ENCODE measurements at places on chromosomes 6 and 20.

DNA sequence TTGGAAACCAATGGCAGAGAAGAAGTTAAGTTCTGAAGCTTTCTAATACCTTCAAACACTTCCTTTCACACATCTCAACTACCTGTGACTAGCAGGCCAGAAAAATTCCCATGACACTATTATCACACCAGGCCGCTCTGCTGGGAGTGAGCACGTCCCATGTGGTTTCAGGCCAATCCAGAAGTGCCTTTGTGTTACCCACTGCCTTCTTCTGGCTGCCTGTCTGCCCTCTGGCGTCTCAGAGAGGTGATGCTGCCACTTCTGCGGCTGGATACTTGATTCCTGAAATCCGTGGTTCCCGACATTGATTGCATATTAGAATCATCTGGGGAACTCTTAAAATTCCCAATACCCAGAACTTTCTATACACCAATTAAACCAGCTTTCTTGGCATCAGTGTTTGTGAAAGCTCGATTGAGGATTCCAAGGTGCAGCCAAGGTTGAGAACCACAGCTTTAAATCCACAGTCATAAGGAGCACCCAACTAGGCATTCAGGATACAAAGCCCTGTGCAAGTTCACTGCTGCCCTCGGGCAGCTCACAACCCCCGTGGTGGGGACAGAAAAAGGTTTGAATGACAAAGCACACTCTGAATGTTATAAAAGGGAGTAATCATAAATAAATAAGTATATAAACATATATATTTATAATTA, 65.6 kb downstream of the STMND1 start:
- no peak for DNase-seq

GRCh38 chr6:155341130-155341828, 27.0 kb upstream of the TFB1M start:
- no peak for DNase-seq

DNA sequence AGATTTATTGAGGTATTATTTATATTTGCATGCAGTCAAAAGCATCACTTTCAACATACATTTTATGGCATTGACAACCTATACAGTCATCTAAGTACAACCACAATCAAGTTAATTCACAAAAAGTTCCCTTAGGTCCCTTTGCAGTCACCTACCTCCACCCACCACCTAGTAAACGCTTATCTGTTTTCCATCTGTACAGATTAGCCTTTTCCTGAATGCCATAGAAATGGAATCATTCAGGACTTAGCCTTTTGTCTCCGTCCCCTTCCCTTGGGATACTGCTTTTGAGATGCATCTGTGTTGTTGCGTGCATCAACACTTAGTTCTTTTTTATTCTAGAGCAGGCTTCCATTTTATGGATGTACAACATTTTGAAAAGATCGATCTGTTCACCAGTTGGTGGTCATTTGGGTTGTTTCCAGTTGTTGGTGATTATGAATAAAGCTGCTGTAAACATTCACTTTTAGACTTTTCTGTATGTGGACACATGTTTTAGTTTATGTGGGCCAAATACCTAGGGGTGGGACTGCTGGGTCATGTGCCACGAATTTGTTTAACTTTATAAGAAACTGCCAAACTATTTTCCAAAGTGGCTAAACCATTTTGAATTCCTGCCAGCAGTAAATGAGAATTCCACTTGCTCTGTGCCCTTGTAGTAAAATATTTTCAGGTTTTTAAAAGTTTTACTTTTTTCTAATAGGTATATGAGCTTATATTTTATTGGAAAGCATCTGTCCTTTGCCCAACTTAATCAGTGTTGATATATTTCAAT, 17.6 kb upstream of the IFNGR1 start:
- no peak for DNase-seq

DNA sequence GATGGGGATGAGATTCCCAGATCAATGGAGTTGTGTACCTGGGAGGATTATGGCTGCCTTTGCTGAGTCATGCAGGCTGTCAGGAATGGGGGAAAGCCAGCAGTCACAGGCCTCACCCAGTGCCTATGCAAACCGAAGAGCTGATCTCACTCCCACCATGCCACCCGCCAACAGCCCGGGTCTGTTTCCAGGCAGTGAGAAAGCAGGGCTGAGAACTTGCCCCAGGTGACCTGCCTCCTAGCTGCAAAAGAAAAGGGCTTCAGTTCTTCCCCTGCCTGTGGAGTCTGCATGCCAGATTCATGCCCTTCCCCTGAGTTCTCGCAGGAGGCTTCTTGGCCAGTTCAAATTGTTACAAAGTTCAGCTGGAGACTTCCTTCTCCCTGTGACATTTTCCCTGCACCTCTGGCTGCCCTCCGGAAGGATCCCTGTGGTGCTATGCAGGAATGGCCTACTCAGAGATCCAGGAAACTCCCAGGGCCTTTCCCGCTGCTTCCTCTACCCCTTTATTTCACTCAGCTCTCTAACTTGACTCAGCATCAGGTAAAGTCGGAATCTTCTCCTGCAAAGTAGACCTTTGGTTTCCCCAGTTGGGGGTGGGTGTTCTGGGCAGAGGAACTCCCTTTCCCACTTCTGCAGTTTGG, 71.5 kb upstream of the B3GAT2 start:
- DNase-seq = no peak

DNA sequence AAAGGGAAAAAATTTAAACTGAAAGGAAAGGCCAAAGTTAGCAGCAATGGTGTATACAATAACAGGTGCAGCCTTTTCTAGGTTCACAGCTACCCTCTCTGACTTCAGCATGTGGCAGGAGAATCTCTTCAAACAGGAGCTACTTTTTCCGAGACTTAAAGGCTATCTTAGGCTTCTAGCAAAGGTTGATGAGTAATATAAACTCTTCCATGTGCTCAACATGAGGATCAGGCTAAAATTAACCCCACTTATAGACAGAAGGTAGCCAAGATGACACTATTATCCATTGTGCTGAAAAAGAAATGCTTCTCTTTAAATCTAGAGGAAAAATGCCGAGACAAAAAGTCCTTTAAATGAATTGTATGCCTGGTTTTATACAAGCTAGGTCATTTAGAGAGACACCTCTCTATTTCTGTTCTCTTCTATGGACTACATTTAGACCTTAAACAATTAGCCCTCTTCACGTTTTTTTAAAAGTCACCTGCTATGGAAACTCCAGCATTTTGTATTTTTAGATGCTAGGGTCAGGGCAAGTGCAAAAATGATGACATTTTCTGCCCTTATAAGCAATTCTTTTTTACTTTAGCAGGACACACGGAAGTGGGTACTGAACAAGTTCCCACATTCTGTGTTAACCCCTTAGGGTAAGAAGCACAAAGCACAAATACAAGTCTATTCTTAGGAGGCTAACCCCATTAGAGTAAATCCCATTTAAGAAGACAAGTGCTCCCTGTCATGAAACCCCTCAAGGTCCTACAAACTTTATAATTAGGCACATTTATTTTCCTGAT, 216.8 kb upstream of the CITED2 start:
- no peak for DNase-seq

GRCh38 chr6:32947552-32948465, 5.1 kb downstream of the HLA-DMA start:
- no peak for DNase-seq

DNA sequence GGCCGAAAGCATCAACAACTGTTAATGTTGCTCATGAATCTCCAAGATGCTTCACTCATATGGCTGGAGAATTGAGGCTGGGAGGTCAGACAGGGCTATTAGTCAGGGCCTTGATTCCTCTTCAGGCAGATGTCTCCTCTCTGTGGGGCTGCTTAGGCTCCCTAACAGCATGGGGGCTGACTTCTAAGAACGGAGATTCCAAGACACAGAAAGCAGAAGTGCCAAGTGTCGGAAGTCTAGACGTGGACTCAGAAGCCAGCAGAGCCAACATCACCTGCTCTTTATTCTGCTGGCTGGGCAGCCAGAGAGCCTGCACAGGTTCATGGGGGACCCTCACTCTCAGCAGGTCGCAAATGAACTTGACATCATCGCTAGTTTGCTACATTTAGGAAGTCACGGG, 279.8 kb downstream of the CDH26 start:
- DNase-seq = no peak

DNA sequence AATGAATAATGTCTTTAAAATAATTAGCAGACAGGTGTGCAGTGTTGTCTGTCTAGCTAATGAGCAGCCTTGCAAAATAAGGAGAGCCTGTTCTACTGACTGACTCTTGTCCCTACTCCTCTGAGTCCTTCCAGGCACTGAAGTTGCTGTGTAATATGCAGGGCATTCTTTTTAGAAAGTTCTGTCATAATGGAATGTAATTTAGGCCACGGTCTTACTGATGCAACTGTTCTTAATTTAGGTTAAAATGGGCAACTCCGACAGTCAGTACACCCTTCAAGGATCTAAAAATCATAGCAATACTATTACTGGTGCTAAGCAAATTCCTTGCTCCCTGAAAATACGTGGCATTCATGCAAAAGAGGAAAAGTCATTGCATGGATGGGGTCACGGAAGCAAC, 133.9 kb downstream of the TIAM2 start:
- DNase-seq = no peak

DNA sequence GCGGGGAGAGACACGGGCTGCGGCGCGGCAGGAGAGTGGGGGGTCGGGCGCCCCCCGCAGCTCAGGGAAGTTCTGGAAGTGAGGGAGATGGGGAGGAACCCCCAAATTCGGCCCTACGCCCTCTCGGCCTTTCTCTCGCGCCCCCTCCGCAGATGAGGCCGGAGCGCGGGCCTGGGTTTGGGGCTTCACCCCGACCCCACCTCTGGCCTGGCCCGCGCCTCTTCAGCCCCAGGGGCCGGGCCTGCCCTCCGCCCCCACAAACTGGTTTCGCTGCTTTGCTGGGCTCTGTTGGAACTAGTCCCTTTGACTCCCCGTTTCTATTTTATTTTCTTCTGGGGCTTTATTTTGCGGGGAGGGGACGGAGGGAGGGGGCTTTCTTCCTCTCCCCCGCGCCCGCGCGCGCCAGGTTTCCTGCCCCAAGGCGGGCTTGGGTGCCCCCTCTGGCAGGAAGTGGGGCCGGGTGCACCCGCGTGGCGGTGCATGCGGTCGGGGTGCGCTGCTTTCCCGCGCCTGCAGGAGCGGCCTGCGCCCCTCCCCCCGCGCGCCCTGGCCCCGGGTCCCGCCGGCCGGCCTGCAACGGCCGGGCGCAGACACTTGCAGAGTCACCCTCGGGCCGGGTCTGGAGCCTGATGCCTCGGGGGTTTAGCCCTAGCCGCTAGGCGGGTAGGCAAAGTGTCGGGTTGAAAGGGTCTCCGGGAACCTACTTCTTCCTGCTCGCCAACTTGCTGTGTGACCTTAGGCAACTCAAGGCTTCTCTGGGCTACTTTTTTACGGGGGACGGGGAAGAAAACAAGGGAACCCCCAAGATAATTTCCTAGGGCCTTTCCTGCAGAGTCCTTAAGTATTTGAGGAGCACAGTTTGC, 1.3 kb downstream of the HMGA1 start:
- no peak for DNase-seq

- no peak for DNase-seq
Measured at GRCh38 chr6:150899231-150899630, 33.7 kb downstream of the MTHFD1L start.

DNA sequence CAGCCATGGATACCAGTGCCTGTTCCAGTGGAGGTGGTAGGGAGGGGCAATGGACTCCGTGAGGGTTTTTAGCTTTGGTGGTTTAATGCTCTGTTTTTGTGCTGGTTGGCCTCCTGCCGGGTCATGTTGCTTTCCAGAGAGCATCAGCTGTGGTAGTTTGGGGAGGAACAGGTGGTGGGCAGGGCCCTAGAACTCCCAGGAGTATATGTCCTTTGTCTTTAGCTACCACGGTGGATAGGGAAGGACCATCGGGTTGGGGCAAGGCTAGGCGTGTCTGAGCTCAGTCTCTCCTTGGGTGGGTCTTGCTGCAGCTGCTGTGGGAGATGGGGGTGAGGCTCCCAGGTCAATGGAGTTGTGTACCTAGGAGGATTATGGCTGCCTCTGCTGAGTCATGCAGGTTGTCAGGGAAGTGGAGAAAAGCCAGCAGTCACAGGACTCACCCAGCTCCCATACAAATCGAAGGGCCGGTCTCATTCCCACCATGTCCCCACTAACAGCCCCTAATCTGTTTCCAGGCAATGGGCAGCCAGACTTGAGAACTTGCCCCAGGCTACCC, 38.9 kb downstream of the MRAP2 start:
- no peak for DNase-seq

GRCh38 chr6:674956-675355, 18.0 kb downstream of the EXOC2 start:
- no peak for DNase-seq

DNA sequence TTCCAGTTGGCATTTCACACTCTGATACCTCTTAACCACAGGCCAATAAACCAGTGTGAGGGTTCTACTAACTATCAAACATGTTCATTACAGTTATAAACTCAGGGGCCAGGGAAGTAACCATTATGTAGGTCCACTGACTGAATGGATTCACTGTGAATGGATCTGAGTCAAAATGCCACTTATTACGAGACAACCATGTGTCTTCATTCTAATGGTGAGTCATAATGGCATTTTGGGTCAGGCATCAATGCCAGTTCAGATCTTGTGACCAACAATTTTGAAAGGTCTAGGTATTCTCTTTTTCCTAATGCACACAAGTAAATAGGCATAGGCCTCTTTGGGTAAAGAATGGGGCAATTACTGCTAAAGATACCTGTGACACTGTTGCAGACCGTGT, 112.2 kb upstream of the HEY2 start:
- no peak for DNase-seq

GRCh38 chr6:104969785-104970581, 13.1 kb downstream of the LIN28B start:
- DNase-seq = no peak

DNA sequence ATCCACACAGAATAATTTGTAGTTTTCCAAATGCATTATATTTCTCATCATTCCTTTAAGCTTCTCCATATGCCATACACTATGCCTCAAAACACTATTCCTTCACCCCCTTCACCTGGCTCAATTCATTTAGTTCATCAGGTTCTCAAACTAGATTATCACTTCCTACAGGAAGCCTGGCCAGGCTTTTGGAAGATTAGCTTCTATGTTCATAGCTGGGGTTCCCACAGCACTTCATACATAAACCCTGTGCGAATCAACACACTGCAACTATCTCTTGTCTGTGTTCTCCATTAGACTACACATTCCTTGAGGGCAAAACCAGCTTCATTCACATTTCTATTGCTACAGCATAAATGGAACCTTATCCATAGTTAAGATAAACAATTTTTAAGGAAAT, 40.5 kb upstream of the PLN start:
- no peak for DNase-seq

DNA sequence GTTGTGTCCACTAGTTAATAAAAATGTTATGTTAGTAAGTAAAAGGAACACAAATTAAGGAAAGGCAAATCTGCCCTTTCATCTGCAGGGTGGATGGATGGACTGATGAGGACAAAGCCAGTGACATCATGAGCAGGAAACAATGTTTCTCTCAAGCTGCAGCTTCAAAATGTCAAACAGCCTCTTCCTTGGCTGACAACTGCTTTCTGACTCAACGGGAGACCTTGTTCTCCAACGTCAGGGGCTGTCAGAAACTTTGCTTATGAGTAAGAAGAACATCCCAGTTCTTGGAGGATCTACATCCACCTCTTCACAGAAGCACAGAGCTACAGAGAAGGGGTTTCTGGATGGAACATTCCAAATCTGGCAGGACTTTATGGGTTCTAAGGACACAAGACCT, 6.0 kb downstream of the CST2 start:
- DNase-seq = no peak
